GDM1 (cell line): ENCODE measurements at places on chromosomes 12 and 14.

DNA sequence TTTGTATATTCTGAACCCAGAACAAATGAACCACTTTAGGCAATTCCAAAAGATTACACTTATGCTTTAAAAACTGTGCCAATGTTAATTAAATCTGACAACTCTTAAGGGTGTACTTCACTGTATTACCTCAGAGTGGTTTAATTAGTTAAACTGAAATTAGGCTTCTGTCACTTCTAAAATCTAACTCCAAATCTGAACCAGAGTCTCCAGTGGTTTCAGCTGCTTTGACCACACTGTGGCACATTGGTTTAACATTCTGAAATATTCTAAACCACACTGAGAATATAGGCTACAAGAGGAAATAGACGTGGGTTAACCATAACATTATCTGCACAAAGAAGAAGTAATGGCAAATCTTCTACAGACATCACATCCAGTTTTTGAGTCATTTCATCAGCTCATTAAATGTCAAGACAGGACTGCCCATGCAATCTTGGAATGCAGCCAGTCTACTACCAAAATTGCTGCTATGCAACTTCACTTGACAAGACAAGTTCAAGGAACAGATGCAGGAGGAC, 94.8 kb downstream of the LRP6 start:
- peak; percentile 4 for DNase-seq

DNA sequence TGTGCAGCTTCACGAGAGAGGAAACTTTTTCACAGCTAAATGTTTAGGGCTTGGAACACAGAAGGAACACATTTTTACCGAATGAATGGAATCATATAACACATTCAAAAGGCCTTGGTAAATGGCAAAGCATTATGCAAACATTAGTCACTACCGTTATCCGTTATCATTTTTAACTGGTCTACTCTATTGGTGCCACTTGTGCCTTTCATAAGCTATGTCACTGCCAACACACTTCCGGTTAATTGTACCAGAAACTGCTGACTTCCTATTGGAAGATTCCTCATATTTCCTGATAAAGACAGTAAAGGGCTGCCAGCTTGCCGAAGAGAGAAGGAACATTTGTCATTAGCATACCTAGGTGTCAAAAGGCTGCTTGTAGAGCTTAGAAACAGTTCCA, 169.2 kb downstream of the APAF1 start:
- DNase-seq, result no peak

GRCh38 chr12:60144395-60144794, 548.6 kb downstream of the SLC16A7 start:
- peak; percentile 0 for DNase-seq

GRCh38 chr12:4794491-4794890, 74.3 kb downstream of the GALNT8 start:
- peak; percentile 71 for DNase-seq

DNA sequence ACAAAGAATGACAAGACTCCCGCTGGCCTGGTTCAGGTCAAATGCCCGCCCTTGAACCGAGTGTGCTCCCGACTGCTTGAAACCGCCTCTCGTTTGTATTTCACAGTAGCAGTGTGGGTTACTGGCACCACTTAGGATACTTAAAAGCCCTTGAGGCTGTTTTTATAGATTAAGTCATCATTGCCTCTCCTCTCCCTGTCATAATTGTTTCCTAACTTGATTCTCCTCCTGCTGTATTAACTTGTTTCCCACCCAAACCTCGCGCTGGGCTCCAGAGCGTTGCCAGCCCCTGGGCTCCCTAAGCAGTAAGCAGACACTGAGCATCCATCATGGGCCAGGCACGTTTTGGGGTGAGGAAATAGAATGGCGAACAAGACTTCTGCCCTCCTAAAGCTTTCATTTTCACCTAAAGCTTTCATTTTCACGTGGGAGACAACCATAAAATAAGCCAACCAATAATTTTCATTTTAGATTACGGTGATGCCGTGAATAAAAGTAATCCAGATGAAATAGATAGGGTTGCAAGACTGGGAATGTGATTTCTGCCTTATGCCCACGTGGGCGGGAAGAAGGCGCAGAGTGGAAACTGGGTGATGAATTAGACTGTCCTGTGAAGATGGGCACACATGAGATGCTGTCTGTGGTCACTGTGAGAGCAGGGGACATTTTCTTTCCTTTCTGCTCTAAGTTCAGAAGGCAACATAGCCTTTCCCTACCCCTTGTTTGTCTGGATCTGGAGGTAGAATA, 97.5 kb downstream of the PPP2R5C start:
- DNase-seq, result no peak

DNA sequence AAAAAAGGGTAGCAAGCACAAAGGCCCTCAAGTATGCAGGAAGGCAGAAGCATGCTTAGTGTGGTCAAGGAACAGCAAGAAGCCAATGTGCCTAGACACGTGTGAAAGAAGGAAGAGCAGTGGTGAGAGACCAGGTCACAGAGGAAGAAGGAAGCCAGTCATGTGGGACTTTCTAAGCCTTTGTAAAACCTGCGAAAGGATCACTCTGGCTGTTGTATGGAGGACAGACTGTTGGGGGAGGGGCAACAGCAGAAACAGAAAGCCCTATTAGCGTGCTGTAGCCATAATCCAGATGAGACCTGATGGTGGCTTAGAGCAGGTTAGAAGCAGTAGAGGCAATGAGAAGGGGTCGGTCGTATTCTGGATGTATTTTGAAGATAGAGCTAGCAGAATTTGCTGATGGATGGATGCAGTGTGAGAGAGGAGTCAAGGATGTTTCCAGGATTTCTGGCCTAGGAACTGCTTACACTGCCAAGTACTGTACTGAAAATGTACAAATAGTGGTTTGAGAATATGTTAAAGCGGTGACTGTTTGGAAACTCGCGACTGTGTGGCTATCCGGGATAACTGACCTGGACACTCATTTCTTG, 5.7 kb upstream of the MLF2 start:
- DNase-seq, result no peak

GRCh38 chr14:50249136-50249775, 17.9 kb upstream of the SOS2 start:
- DNase-seq, result no peak

GRCh38 chr12:111155521-111155920, 213.4 kb downstream of the PHETA1 start:
- DNase-seq, result no peak

- DNase-seq, result peak; percentile 7
Measured at GRCh38 chr12:56220611-56221231, 1.0 kb downstream of the RNF41 start.

DNA sequence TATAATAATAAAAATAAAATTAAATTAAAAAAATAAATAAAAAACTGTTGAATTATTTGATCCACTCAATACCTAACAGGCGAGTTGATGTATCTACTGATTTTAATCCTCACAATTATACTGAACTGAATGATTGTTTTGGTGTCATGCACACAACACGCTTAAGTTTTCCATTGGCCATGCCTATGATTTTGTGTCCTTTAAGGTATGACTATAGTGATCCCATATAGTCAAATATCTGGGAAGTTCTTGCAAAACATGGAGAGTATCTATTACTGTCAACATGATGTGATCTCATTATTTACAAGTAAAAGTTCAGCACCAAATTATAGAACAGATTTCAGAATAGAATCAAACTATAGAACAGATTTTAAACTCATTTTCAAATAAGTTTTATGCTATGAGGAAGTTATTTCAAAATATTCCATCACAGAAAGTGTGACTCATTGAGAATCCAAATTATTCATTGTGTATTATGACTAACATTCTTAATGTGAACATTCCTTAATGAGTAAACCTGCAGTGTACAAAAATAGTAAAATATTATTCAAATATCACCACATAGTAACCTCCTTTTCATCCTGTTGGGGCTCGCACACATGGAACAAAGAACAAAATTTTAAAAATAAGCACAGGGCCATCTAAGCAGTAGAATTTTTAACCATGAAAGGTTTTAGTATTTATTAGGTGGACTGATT, 190.4 kb downstream of the SLC25A21 start:
- no peak for DNase-seq

- DNase-seq, result no peak
Measured at GRCh38 chr14:93055651-93056115, 60.0 kb downstream of the ITPK1 start.

GRCh38 chr12:103441437-103442181, 54.2 kb downstream of the C12orf42 start:
- peak; percentile 19 for DNase-seq

DNA sequence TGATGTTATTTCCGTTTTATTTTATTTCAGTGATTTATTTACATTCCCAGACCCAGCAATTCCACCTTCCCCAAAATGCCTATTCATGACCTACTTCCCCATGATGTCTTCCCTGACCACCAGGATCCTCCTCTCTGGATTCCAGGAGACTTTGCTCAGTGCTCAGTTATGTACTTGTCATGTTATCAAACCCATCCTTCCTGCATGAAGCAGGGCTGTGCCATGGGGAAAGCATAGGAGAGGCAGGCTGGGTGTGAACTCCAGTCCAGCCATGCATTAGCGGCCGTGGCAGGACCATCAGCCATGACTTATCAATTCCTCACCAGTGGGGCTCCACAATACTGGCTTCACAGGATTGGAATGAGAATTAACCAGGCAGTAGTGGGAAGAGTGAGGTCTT, 57.8 kb downstream of the B4GALNT3 start:
- no peak for DNase-seq

DNA sequence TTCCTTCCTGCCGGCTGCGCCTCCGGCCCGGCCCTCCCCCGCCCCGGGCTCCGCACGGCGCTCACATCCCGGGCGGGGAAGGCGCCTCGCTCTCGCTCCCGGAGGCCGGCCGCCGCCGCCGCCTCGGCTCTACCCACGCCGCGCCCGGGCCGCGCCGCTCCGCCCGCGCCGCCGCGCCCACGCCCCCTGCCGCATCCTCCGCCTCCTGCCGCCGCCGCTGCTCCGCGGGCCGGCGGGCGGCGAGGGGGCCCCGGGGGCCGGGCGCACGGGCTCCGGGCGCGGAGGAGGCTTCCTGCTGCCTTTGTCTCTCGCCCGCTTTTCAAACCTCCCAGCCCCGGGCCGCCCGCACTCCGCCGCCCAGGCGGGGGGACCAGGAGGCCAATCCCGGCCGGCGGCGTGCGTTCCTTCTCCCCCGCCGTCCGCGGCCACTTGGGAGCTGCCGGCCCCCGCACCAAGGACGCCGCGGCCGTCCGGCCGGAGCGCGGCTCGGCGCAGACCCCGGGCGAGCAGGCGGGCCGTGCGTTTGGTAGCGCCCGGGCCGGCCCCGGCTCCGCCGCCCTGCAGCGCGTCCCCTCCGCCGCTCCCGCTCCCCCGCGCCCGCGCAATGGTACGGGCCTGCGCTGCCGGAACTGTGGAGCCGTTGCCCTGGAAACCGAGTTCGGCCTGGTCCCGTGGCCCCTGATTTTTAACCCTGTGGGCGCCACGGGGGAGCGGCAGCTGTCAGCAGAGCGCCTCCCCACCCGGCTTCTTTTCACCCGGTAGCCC, at the start of gene FBXL14:
FBXL14 (minus strand) TSS at position 321 of the 765 bp plus-strand sequence. CDS start 515 bp downstream, outside the sequence.
- peak; percentile 84 for DNase-seq

GRCh38 chr12:104216521-104216924, 944 bp downstream of the TXNRD1 start:
- no peak for DNase-seq

- DNase-seq, result no peak
Measured at GRCh38 chr12:52387859-52388258, 2.4 kb upstream of the KRT84 start.

DNA sequence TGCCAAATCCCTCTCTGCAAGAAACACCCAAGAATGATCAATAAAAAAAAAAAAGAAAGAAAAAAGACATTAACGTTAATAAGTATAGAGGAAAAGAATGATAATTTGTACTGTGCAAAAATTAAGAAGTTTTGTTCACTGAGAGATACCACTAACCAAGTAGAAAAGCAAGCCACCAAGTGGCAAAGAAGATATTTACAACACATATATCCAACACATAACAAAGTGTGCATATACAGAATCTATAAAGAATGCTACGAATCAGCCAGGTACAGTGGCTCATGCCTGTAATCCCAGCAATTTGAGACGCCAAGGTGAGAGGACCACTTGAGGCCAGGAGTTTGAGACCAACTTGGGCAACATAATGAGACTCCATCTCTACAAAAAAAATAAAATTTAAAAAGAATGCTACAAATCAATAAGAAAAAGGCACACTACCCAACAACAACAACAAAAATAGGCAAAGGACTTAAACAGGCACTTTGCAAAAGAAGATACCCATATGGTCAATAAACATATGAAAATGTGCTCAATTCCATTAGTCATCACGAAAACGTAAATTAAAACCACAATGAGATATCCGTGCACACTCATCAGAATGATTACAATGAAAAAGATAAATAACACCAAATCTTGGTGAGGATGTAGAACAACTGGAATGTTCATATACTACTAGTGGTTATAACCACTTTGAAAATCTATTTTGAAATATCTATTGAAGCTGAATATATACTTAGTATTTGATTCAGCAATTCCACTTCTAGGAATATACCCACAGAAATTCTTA, 19.8 kb downstream of the GALNT4 start:
- DNase-seq, result no peak

DNA sequence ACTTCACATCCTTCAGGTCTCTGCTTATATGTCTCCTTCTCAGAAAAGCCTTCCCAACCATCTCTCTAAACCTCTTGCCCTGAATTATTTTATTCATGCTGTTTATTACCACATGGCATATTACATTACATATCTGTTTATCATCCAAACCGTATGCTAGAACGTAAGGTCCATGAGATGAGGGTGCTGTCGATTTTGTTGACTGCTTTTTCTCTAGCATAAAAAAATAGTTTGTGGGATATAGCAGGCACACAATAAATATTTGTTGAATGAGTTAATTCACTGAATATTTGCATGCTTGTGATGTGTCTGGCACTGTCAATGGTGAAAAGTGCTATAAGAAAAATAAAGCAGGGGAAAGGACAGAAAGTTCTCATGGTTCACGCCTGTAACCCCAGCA, 22.9 kb downstream of the SAMD4A start:
- no peak for DNase-seq

DNA sequence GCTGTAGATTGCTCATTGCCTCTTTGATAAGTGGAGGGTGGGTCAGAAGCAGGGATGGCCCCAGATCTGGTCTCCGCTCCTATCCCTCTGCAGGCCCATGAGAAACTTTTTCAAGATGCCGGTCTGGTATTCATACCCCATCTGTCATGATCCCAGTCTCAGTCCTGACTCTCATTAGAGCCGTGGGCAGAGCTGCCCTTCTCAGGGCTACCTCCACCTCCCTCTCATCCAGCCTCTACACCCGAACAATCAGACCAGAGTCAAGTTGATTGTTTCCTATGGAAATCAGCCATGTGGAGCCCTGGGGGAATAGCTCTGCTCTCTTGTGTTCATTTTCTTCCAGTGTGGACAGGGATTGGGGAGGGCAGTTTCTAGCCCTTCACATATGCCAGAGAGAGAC, 45.8 kb downstream of the NEUROD4 start:
- no peak for DNase-seq

GRCh38 chr12:118645219-118645618, 268.9 kb downstream of the SUDS3 start:
- DNase-seq, result no peak

GRCh38 chr14:97299661-97300060, 502.5 kb downstream of the VRK1 start:
- no peak for DNase-seq

- peak; percentile 80 for DNase-seq
Measured at GRCh38 chr12:98439981-98440581, 75.3 kb upstream of the TMPO start.
